ENCODE measurements at places on chromosomes 7 and 10. TPM values are rescaled to one million over a fixed set of nuclear protein-coding genes. Genes with fewer than 3 reads are reported as not detected.

DKK1 gene
- 575 TPM for polyA plus RNA-seq

IL2RA gene
- polyA plus RNA-seq, result not detected

ADAM22 gene
- polyA plus RNA-seq, result 0.06 TPM

FAM170B gene
- polyA plus RNA-seq, result not detected

HKDC1 gene
- 0.18 TPM for polyA plus RNA-seq

TMEM184A gene
- polyA plus RNA-seq, result 0.38 TPM

GRCh38 chr10:130021383-130021950, 57.4 kb upstream of the EBF3 start:
- peak; percentile 83 for DNase-seq

DNA sequence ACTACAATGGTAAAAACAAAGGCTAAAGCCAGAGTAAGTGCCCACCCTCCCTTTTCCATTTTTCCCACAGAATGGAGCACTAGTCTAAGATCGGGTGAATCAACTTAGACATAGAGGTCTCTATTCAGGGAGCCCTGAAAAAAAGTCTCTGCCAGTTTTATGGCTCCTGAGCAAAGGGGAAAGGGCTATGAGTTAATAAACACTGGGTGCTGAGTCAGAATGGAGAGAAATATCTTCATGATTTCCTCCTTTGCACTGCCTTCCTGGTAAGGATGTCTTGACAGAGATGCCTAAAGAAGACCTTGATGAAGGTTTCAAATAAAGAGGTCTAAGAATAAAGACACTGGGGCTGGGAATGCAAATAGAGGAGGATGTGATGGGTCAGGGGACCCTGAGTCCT, 607.4 kb upstream of the MBL2 start:
- DNase-seq, result no peak

GRCh38 chr7:157628456-157628855, 291.7 kb downstream of the DNAJB6 start:
- no peak for DNase-seq

GRCh38 chr10:1134156-1134555, 78.0 kb downstream of the WDR37 start:
- no peak for DNase-seq

DNA sequence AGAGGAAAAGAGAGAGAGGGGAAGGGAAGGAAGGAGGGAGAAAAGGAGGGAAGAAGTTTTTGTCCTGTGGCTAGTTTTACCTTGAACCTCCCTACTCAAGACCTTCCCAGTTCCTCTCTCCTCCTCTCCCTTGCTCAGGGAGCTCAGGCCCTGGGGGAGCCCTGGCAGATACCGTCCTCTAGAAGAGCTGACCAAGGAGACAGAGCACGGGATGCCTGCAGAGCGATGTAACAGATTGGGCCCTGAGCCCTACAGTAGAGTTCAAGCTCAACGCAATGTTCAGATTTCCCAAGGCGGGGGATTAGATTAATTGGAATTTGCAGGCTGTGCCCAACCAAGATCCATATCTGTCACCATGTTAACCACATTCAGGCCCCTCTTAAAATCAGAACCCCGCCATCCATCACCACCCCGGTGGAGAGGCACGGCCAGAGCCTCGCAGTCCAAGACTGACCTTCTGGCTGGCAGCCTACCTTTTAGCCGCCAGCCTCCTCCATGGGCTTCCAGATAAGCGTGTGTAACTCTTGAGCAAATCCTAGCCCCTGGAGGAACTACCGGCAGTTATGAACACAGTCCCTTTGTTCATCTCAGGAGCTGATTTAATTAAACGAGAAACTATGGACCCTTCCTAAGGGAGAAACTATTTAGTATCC, 70.6 kb downstream of the KCNMA1 start:
- no peak for DNase-seq

GRCh38 chr10:35533565-35533964, 71.6 kb upstream of the GJD4 start:
- no peak for DNase-seq
